SW480 (cell line): ENCODE measurements at places on chromosomes 2 and 18.

GRCh38 chr2:197256547-197257170 is 53.9 kb downstream of the ANKRD44 start:
- no peak for DNase-seq

DNA sequence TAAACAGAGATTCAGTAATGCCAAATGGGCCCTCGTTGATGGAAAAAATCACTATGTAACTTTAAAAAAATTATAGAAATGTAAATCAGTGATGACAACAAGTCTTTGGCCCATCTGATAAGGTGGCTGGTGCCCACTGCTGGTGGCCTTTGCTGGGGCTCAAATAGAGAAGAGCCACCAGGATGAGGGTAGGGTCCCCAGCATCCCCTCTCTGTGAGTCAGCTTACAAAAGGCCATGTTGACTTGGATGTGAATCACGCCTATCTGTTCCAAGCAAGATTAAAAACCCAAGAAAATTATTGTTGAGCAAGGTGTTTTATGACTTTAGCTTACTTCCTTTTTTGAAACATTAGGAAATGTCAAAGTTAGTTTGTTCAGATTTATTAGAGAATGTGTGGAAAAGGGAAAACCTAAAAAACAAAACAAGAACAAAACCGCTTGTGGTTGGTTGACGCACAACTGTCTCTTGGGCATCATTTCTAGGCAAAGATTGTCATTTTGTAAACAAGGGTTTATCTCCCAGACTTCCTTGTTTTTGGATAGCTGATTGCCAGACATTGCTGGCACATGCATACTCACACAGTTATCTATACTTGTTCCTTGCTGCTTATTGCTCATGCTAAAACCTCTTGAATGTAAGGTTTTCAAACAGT is 53.7 kb upstream of the ZNF396 start:
- no peak for DNase-seq

- DNase-seq, result no peak
Measured at GRCh38 chr2:105279126-105279525, 37.6 kb downstream of the GPR45 start.

- DNase-seq, result no peak
Measured at GRCh38 chr18:13836559-13836958, 12.6 kb downstream of the MC5R start.

DNA sequence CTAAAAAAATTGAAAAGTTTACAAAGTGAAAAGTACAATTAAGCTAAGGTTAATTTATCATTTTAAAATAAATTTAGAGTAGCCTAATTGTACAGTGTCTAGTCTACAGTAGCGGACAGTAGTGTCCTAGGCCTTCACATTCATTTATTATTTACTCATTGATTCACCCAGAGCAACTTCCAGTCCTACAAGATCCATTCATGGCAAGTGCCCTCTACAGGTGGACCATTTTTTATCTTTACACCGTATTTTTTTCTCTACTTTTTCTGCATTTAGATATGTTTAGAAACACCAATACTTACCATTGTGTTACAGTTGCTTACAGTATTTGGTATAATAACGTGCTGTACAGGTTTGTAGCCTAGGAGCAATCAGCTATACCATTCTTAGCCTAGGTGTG is 84.1 kb downstream of the TSN start:
- no peak for DNase-seq

- no peak for DNase-seq
Measured at GRCh38 chr18:66013969-66014368, 263.2 kb downstream of the CDH7 start.

DNA sequence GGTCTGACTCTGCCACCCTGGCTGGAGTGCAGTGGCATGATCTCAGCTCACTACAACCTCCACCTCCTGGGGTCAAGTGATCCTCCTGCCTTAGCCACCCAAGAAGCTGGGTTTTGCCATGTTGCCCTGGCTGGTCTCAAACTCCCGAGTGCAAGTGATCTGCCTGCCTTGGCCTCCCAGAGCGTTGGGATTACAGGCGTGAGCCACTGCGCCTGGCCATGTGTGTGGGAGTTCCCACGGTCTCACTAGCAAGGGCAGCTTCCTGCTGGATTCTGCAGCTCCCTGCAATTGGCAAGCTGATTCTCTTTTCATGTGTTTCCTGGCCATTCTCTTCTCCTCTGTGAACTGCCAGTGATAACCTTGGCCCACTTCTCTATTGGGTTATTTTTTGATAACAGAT is 84.0 kb downstream of the USP40 start:
- DNase-seq, result no peak

GRCh38 chr2:152566728-152567069 is 150.6 kb downstream of the PRPF40A start:
- no peak for DNase-seq

DNA sequence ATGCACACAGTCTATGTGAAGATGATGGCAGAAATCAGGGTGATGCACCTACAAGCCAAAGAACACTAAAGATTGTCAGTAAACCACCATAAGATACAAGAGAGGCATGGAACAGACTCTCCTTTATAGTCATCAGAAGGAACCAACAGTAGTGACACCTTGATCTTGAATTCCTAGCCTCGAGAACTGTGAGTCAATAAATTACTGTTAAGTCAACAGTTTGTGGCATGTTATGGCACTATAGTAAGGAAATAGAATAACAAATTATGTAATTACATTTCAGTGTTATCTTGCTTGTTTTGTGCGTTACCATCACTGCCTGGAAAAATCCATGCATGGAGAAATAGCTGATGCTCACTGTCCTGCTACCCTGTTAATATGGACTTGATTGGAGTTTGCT is 110.2 kb upstream of the LRP1B start:
- no peak for DNase-seq

- DNase-seq, result peak; percentile 11
Measured at GRCh38 chr18:22283397-22283796, 114.0 kb downstream of the GATA6 start.
